Islet precursor cell (in vitro differentiated cells): ENCODE measurements at places on chromosomes 6 and 20.
A peak's percentile ranks its signal among the peaks of the same experiment; 100 is the strongest.

GRCh38 chr20:21099751-21100577 lies 6.2 kb downstream of the LINC00237 start:
- DNase-seq, result no peak

- no peak for DNase-seq
These were observed 3.1 kb upstream of the CSE1L start for GRCh38 chr20:49043000-49043399.

- no peak for DNase-seq
These were observed 68.8 kb downstream of the CLIC5 start for GRCh38 chr6:45946887-45947286.

DNA sequence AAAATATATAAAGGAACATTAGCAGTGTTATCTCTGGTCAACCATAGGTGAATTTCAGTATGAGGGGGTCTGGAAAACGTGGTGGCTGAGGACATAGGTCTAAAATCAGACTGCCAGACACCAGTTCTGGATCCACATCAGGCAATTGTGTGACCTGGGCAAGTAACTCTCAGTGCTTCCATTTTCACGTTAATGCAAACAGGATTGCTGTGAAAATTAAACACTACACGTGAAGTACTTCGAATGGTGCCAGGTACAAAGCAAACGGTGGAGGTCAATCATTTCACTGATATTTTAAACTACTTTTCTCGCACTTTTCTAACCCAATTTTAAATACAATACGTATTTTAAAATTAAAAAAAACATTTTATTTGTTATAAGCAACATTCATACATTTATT lies 315.7 kb downstream of the TRDN start:
- no peak for DNase-seq

- DNase-seq, result no peak
These were observed 85.4 kb downstream of the CD83 start for GRCh38 chr6:14202947-14203346.

GRCh38 chr6:43812850-43813578 lies 43.0 kb downstream of the VEGFA start:
- DNase-seq, result no peak

GRCh38 chr6:165679326-165679725 lies 16.3 kb upstream of the PDE10A start:
- peak; percentile 86 for DNase-seq

DNA sequence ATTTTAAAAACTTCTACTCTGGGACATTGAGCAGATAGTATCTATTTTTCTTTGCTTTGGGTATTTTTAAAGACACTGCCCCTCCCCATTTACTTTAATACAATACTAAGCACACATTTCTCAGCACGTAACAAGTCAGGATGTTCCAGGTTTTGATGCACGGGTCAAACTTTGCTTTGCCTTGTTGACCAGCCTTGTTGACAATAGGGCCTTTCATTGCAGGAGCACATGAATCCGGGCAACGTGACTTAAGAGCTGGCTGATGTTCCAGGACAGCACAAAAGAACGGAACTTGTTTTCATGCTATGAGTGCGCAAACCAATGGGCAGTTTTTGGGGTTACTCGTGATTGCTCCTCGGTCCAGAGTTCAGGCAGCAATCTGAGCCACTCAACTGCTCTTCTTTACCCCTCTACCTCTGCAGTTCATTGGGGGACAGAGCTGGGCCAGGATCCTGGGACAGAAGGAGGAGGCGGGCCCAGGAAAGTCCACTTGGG lies 78.6 kb upstream of the SLC22A16 start:
- no peak for DNase-seq

- DNase-seq, result no peak
These were observed 45.9 kb upstream of the CENPW start for GRCh38 chr6:126293891-126294524.

DNA sequence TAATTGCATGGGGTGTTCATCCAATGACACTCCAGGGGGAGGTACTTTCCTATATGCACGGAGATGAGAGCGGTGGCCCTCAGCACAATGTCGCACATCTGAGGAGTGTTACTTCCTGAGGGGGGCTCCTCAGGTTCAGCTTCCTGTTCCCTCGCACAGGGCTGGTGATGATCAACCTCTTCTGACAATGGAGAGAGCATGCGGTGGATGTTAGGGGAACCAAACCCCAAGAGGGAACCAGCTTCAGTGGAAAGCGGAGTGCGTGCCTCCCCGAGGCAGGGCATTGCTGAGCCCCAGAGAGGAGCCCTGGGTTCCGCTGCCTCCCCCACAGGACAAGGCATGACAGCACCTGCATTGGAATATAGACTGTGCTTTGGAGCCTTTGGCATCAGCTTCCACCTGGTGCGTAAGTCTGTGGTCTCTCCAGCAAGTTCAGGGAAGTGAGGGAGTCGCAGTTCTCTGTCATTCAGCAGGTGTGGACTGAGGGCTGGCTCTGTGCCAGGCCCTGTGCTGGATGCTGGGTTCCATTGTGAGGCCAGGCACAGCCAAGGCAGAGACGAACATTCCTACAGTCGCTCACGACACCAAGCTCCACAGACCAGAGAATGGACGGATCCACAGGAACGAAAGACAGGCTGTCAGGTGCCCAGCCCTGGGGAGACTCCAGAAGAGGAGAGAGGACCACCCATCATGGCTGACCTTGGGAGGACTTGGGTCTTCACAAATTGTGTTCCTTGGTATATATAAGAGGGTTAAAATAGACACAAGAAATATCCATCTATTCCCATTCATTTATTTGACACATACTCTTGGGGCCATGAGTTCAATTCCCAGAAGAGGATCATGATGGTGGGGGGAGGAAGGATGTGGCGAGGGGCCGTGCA lies 3.9 kb upstream of the ZNF831 start:
- DNase-seq, result peak; percentile 42

GRCh38 chr20:25238319-25239037 lies 9.4 kb upstream of the PYGB start:
- DNase-seq, result no peak

- no peak for DNase-seq
These were observed 10.8 kb upstream of the LY86 start for GRCh38 chr6:6577735-6578134.

DNA sequence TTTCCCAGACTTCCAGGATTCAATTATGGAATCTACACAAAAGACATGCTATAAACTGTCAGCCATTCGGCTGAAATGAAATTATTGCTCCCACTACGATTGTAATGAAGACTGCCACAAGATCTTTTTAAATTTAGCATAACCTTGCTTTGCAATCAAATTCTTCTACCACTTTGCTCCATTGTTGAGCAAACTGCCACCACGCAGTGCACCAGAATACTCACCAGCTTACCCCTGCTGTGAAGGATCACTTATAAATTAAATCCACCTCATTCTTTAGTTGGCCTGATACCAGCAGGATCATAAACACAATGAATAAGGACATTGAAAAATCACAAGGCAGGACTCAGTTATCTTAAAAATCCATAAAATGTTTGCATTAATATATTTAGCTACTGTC lies 151.8 kb upstream of the PRND start:
- no peak for DNase-seq

DNA sequence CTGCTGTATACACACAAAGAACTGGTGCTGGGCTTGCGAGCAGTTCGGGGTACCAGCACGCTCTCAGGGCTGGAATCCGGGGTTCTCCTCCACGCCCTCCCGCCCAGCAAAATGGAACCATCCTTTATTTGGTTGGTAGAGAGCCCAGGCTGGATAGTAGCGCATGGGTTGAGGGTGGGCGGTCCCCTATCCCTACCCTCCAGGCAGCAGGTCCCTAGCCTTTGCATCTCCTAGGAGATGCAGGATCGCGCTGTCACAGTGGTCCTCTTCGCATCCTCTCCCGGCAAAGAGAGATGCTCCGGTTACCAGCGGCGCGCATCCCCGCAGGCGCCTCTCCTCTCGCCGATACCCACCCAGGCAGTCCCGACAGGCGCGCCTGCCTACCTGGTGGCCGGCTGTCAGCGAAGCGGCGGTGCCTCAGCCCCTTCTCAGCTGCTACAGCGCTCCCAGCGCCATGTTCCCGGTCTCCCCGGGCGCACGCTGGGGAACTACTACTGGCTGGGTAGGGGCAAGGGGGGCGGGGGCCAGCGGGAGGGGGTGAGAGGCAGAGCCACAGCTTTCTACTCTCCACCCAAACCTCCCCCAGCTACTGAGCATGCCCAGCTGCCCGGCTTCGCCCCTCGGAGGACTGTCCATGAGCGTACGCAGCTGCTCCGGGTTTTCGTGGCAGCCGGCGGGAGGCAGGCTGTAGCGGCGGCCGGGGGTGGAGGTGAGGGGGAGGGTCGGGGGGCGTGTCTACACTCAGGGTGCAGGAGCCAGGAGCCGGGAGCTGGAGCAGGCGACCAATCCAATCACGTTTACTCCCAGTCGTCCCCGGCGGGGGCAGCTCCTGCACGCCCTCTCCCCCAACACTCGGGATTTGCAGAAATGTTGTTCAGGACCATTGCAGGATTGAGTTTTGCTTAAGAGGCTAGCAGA lies at the start of gene PAK5:
Gene PAK5, minus strand, starts transcription at position 699 of the 918 bp plus-strand sequence. CDS start 194,748 bp downstream, outside the sequence.
- DNase-seq, result peak; percentile 98

GRCh38 chr6:143999406-143999805 lies 8.7 kb downstream of the PLAGL1 start:
- DNase-seq, result no peak
